H1 (cell line): ENCODE measurements at places on chromosomes 3 and 15. TPM values are rescaled to one million over a fixed set of nuclear protein-coding genes. Genes with fewer than 3 reads are reported as not detected.

FOXB1 gene
- 1.5 and 2.1 TPM in 2 replicates for total RNA-seq

DNA sequence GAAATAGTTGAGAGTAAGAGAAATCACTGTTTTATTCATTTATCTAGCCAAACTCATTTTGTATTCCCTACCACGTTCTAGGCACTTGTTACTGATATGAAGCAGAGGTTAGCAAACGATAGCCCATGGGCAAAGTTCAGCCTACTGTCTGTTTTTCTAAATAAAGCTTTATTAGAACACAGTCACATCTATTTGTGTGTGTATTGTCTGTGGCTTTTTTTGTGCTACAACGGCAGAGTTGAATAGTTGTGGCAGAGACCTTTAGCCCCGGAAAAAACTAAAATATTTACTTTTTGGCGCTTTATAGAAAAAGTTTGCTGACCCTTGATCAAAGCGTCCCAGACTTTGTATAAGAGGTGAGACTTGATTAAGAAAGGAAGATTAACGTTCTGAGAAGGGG, 289.1 kb upstream of the CFAP20DC start:
- H3K4me1 ChIP-seq = no peaks in the 10 kb centered on the region
- DNase-seq = no peak

KPNA1 gene
- 59.0 and 63.0 TPM in 2 replicates for total RNA-seq

DNA sequence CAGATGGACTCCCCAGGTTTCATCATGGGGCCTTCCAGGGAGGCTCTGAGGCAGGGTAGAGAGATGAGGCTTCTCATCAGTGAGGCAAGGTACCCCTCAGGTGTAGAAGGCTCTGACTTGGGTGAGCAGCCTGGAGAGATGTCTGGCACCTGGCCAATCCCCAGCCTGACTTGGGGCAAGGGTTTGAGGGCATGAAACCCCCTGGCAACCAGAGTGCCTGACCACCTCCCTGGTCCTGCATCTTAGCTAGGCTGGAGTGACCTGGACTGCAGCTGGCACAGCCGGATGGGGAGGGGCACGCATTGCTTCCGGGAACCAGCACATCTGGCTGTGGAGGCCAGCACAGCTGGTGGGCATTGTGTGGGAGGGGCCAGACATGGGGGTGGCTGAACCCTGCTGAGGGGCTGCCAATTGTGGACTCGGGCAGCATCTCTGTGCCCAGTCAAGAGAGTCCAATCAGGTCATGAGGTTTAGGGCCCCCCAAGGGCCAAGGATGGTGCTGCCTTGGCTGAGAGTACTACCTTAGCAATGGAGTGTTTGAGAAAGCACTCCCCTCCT, 1.9 kb downstream of the ZBTB47 start:
- H3K36me3 ChIP-seq = no peaks in the 10 kb centered on the region
- H3K27ac ChIP-seq = no peak overlapping the region

- no peaks in the 10 kb centered on the region for H3K4me1 ChIP-seq
- no peak overlapping the region for H3K4me3 ChIP-seq
- DNase-seq = peak; percentile 7
Measured at GRCh38 chr15:67433495-67434099, 87.3 kb upstream of the C15orf61 start.

PATL2 gene
- total RNA-seq = 0.48 and 0.65 TPM in 2 replicates

IL17RB gene
- 6.9 and 7.0 TPM in 2 replicates for total RNA-seq

GRCh38 chr15:66095871-66096687, 157.5 kb downstream of the MEGF11 start:
- DNase-seq = no peak
- no peak overlapping the region for H3K4me3 ChIP-seq

DNA sequence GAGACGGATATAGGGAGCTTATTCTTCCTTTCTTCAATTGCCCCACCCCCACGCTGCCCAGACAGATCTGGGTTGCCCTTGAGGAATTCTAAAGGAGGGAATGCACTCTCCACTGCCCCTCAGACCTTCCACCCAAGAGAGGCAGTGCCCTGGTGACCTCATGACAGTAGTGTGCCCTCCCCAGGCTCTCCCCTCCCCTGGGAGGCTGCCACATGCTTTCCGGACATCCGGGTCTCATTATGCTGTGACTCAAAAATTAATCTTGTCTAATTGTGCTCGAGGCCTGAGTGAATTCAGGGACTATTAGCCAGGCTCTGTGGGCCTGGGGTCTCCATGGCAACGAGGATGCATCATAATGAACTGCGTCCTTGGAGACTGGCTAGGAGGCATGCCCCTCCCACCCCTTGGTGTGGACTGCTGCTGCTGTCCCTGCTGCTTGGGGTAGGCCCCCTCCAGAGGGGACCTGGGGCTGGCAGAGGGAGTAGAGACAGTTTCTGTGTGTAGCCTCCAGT, 20.8 kb downstream of the CORO2B start:
- peak; percentile 79 for DNase-seq
- no peak overlapping the region for H3K4me3 ChIP-seq
- H3K36me3 ChIP-seq = no peaks in the 10 kb centered on the region
- no peak overlapping the region for H3K27ac ChIP-seq
- H3K4me1 ChIP-seq = peaks cover 43% of the 10 kb centered on the region
- H3K27me3 ChIP-seq = no peaks in the 10 kb centered on the region

CCDC39 gene
- total RNA-seq = 0.34 and 0.80 TPM in 2 replicates

DNA sequence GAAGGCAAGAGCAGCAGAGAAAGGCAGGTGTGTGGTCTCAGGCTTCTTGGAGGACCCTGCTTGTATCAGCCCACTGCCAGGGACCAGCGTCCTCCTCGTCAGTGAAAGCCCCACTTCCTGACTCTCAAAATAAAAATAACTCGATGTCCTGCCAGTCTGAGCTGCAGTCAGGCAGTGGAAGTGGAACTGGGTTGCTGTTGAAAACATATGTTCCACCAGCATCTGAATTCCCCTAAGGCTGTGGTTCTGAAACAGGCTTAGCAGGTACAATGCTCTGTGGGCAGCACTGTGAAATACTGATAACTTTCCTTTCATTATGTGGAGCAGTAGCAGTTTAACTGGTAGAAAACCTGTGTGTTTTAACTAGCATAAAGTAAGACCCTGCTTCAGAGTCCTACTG, 121.6 kb upstream of the EIF1B start:
- no peak overlapping the region for H3K4me3 ChIP-seq
- no peaks in the 10 kb centered on the region for H3K27me3 ChIP-seq
- no peaks in the 10 kb centered on the region for H3K36me3 ChIP-seq
- peaks cover 4% of the 10 kb centered on the region; the same call in 1 of the 2 replicates for H3K4me1 ChIP-seq
- H3K27ac ChIP-seq = no peak overlapping the region

- H3K4me1 ChIP-seq = no peaks in the 10 kb centered on the region
- H3K36me3 ChIP-seq = no peaks in the 10 kb centered on the region
- no peaks in the 10 kb centered on the region for H3K27me3 ChIP-seq
- no peak overlapping the region for H3K4me3 ChIP-seq
Measured at GRCh38 chr15:72136170-72137051, 18.2 kb downstream of the SENP8 start.

HYAL3 gene
- total RNA-seq = 3.2 and 4.9 TPM in 2 replicates

PLOD2 gene
- total RNA-seq = 25.7 and 28.7 TPM in 2 replicates

SCG3 gene
- 42.4 and 45.9 TPM in 2 replicates for total RNA-seq

- no peaks in the 10 kb centered on the region for H3K36me3 ChIP-seq
- no peak overlapping the region for H3K4me3 ChIP-seq
- DNase-seq = no peak
Measured at GRCh38 chr15:70171256-70171886, 73.7 kb upstream of the TLE3 start.

- no peaks in the 10 kb centered on the region for H3K36me3 ChIP-seq
- no peak overlapping the region for H3K4me3 ChIP-seq
- H3K4me1 ChIP-seq = no peaks in the 10 kb centered on the region
Measured at GRCh38 chr3:57939775-57940174, 68.4 kb upstream of the FLNB start.

- no peaks in the 10 kb centered on the region for H3K27me3 ChIP-seq
- no peaks in the 10 kb centered on the region for H3K36me3 ChIP-seq
- no peak for DNase-seq
- H3K4me1 ChIP-seq = no peaks in the 10 kb centered on the region
- H3K4me3 ChIP-seq = no peak overlapping the region
- no peak overlapping the region for H3K27ac ChIP-seq
Measured at GRCh38 chr3:21786438-21786797, 35.4 kb upstream of the ZNF385D start.

ERICH6 gene
- total RNA-seq = not detected in 2 replicates

- H3K27ac ChIP-seq = no peak overlapping the region
- no peaks in the 10 kb centered on the region for H3K36me3 ChIP-seq
- no peaks in the 10 kb centered on the region for H3K4me1 ChIP-seq
- no peak for DNase-seq
- H3K4me3 ChIP-seq = no peak overlapping the region
Measured at GRCh38 chr3:1072041-1072440, 20.8 kb upstream of the CNTN6 start.

- no peaks in the 10 kb centered on the region for H3K36me3 ChIP-seq
- no peak overlapping the region for H3K27ac ChIP-seq
- no peaks in the 10 kb centered on the region for H3K4me1 ChIP-seq
- H3K27me3 ChIP-seq = no peaks in the 10 kb centered on the region
Measured at GRCh38 chr3:76638006-76638405, 401.9 kb upstream of the ROBO2 start.

DNA sequence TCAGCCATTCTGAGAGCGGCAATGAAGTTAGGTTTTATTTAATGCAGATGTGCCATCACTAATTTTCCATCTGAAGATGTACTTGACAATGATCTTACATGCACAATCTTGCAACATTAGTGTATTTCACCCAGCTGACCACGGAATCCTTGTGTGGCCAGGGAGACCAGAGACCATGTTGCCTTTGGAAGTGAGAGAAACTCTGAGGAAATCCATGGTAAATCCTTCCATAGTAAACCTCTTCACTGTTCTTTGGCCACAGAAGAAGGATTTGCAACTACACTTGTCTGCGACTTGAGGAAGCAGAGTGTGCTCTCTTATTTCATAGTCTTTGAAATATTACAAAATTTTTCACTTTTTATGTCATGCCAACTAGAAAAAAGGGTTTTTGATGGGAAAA, 128.4 kb upstream of the IGSF10 start:
- no peak overlapping the region for H3K4me3 ChIP-seq
- no peaks in the 10 kb centered on the region for H3K27me3 ChIP-seq
- DNase-seq = no peak
- no peak overlapping the region for H3K27ac ChIP-seq
- no peaks in the 10 kb centered on the region for H3K36me3 ChIP-seq

GRCh38 chr3:98322101-98322500, 31.6 kb upstream of the OR5K4 start:
- H3K27me3 ChIP-seq = no peaks in the 10 kb centered on the region
- no peaks in the 10 kb centered on the region for H3K36me3 ChIP-seq

DNA sequence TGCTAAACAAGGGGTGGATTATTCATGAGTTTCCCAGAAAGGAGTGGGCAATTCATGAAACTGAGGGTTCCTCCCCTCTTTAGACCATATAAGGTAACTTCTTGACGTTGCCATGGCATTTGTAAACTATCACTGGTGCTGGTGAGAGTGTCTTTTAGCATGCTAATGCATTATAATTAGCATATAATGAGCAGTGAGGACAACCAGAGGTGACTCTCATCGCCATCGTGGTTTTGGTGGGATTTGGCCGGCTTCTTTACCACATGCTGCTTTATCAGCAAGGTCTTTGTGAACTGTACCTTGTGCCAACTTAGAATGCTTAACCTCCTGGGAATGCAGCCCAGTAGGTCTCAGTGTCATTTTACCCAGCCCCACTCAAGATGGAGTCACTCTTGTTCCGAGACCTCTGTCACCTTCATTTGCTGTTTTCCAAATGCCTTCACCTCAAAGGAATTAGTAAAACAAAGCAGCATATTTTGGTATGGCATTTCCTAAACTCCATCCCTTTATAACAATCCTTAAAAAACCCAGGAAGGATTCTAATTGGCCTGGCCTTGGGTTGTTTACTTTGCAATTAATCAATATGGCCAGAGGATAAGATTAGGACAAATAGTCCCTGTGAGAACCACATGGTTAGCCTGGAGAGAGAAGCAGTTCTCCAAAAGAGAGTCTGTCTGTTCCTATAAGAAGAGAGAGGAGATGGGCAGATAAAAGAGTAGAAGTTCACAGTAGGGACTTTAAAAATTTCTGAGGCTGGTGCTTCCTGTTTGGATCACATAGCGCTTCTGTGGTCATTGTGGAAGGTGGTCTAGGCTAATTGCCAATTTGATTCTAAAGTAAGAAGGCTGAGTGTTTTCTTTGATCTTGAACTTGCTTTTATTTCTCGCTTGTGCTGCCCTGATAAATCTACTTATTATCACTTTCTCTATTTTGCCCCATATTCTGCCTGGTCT, 155.2 kb upstream of the EOMES start:
- H3K27ac ChIP-seq = no peak overlapping the region
- no peaks in the 10 kb centered on the region for H3K36me3 ChIP-seq
- H3K4me1 ChIP-seq = no peaks in the 10 kb centered on the region
- no peaks in the 10 kb centered on the region for H3K27me3 ChIP-seq

DNA sequence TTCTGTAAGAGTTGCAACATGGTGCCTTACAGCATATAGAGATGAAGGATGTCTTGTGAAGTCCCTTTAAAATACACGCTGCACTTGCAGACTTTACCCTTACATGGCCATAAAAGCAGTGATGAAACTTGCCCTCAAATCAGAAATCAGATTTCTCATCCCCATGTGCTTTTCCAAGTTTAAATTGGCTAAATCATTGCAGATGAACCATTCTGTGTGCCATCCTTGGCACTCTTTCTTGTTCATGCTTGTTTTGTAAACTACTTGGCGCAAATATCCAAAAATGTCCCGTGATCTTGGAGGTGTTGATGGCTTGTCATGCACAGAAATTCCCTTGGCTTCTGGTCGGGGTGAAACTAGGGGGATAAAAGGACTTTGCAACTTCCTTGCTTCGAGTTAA, 135.7 kb downstream of the LRIG1 start:
- peaks cover 3% of the 10 kb centered on the region; the same call in 1 of the 2 replicates for H3K4me1 ChIP-seq
- no peaks in the 10 kb centered on the region for H3K27me3 ChIP-seq
- no peaks in the 10 kb centered on the region for H3K36me3 ChIP-seq
- H3K4me3 ChIP-seq = no peak overlapping the region
- H3K27ac ChIP-seq = no peak overlapping the region
- no peak for DNase-seq

- no peak overlapping the region for H3K4me3 ChIP-seq
- no peaks in the 10 kb centered on the region for H3K27me3 ChIP-seq
- no peak overlapping the region for H3K27ac ChIP-seq
- H3K36me3 ChIP-seq = no peaks in the 10 kb centered on the region
- no peaks in the 10 kb centered on the region for H3K4me1 ChIP-seq
Measured at GRCh38 chr3:42308651-42309050, 42.7 kb upstream of the CCK start.

- H3K4me1 ChIP-seq = no peaks in the 10 kb centered on the region
- no peak overlapping the region for H3K4me3 ChIP-seq
- no peaks in the 10 kb centered on the region for H3K36me3 ChIP-seq
- no peak overlapping the region for H3K27ac ChIP-seq
Measured at GRCh38 chr15:34584996-34585395, 1.5 kb upstream of the GOLGA8B start.

PARP15 gene
- total RNA-seq = 0.21 and 0.37 TPM in 2 replicates

XCR1 gene
- total RNA-seq = not detected in 2 replicates

LRRC15 gene
- 0.37 and 0.40 TPM in 2 replicates for total RNA-seq

GRCh38 chr3:13113346-13114330, 40.4 kb upstream of the IQSEC1 start:
- no peak for DNase-seq
- no peaks in the 10 kb centered on the region for H3K4me1 ChIP-seq
- no peaks in the 10 kb centered on the region for H3K36me3 ChIP-seq
- no peak overlapping the region for H3K4me3 ChIP-seq
- no peak overlapping the region for H3K27ac ChIP-seq

TTC21A gene
- 1.7 and 2.8 TPM in 2 replicates for total RNA-seq

CFAP91 gene
- total RNA-seq = 3.8 and 5.4 TPM in 2 replicates
